ENCODE measurements at places on chromosomes 2 and 18.

DNA sequence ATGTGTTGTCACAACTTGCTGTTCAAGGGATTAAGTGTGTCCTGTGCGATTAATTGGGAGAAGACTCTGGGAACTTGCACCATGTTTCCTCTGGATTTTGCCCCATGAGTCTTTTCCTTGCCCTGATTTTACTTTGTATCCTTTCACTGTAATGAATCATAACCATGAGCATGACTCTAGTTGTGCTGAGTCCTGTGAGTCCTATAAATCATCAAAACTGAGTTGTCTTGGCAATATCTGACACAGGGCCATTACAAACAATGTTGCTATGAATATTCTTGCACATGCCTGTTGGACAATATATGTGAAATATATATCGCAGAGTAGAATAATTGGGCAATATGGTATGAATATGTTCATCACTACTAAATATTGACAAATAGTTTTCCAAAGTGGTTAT lies 56.5 kb upstream of the COL5A2 start:
- DNase-seq, result no peak

DNA sequence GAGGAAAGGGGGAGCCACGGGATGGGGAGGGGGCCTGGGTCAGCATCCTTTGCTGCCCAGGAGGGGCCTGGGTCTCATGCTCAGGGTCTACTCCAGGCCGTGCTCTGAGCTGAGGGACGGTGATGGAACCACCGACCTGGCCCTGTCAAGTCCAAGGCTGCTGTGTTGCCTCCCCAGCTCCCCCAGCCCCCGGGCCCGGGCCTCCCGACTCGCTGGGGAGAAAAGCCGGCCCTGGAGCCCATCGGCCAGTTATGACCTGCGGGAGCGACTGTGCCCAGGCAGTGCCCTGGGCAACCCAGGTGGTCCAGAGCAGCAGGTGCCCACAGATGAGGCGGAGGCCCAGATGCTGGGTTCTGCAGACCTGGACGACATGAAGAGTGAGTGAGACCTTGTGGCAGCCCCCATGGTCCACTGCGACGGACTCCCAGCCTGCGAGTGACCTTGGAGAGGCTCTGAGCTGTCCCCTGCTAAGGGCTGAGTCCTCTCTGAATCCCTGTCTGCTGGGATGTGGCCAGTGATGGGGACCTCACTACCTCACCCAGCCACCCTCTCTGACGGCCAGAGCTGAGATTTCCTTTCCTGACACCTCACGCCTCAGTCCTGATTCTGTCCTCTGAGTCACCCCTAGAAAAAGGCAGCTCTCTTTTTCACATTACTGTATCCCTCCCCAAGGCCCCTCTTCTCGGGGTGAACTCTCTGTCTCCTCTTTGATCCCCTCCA lies 2.7 kb downstream of the SLC4A3 start:
- DNase-seq, result no peak

- no peak for DNase-seq
These were observed 94.4 kb upstream of the ASAP2 start for GRCh38 chr2:9112079-9112721.

- no peak for DNase-seq
These were observed 189.4 kb upstream of the ARL4C start for GRCh38 chr2:234686088-234686890.

DNA sequence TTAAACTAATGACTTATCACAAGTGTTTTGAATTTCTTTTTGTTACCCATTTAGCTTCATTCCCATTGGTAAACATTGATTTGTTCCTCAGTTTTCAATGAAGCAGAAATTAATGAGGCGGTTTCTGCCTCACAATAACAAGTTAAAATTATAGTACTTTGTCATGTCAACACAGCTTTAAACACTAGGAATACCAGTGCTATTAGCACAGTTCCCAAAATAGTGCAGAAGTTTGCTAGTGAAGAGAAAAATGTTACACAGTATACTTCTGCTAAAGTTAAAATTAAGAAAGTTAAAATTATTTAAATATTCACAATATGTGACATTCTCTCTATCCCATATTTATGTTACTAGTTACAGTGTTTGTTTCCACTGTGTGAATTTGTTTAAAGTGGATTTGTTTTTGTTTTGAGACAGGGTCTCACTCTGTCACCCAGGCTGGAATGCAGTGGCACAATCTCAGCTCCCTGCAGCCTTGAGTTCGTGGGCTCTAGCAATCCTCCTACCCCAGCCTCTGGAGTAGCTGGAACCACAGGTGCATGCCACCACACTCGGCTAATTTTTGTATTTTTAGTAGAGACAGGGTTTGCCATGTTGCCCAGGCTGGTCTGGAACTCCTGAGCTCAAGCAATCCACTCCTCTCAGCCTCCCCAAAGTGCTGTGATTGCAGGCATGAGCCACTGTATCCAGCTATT lies 3.8 kb upstream of the CHN1 start:
- DNase-seq, result no peak

- no peak for DNase-seq
These were observed 217.8 kb downstream of the OSR1 start for GRCh38 chr2:19140463-19141208.

- peak; percentile 8 for DNase-seq
These were observed 37.4 kb downstream of the VAPA start for GRCh38 chr18:9951022-9951859.

DNA sequence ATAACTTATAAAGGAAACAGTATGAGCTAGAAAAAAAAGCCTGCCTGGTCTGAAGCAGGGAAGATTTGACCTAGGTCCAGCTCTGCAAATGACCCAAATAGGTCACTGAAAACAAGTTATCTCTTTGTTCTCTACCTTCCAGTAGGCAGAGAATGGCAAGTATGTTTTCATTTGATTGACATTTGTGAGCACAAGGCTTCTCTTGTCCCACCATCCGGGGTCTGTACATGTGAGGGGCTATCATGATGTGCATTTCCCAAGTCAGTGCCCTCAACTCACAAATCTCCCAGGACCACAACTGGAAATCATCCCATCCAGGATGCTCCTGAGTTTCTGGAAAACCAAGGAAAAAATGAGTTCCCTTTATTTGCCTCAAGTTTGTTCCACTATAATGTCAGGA lies 309.5 kb downstream of the AFF3 start:
- DNase-seq, result no peak

DNA sequence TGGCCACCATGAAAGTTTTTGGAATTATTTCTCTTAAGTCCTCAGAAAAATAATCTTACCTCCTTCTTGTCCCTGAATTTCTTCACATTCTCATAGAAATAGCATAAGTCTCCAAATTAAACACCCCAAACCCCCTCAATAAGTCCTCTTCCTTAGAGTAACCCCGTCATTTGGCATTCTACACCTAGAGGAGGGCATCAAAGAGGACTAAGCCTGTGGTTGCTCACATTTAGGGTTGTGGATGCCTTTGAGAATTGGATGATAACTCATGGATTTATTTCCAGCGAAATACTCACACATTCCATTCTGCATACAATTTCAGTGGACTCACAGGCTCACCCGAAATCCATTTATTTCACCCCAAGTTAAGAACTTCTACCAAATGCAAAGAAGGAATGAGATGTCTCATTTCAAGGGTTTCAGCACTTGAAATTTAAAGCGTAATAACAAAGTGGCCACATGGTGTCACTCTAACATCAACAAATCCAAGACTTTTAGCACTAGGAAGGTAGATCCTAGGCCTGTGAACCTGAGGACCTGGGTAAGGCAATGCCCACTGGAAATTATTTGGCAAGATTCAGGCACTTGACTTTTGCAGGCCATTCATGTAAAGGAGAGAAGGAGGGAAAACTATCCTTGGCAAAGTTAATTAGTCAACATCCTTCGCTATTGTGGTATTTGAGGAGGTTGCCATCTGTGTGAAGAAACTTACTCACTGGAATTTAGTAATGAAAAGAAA lies 24.6 kb downstream of the DYTN start:
- no peak for DNase-seq

- no peak for DNase-seq
These were observed 455.7 kb upstream of the TCF4 start for GRCh38 chr18:56043641-56044061.

DNA sequence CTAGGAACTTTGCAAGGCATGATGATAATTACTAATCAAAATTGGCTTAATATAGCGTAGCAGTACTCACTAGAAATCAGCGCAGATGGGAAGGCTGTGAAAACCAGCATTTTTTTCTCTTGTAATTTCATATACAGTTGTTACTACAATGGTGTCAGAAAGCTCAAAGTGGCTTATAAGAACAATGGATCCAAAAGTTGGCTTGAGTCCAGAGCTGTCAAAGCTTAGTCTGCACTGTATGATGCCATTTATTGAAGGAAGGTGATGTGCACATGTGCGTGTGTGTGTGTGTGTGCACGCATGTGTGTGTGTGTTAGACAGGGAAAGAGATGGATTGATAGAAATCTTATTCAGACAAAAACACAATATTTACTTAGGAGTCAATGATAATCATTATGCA lies 341.3 kb downstream of the TGIF1 start:
- DNase-seq, result no peak

GRCh38 chr18:4453874-4454536 lies 1.1 kb downstream of the DLGAP1 start:
- no peak for DNase-seq

- DNase-seq, result no peak
These were observed 43.5 kb upstream of the CD28 start for GRCh38 chr2:203662951-203663350.

DNA sequence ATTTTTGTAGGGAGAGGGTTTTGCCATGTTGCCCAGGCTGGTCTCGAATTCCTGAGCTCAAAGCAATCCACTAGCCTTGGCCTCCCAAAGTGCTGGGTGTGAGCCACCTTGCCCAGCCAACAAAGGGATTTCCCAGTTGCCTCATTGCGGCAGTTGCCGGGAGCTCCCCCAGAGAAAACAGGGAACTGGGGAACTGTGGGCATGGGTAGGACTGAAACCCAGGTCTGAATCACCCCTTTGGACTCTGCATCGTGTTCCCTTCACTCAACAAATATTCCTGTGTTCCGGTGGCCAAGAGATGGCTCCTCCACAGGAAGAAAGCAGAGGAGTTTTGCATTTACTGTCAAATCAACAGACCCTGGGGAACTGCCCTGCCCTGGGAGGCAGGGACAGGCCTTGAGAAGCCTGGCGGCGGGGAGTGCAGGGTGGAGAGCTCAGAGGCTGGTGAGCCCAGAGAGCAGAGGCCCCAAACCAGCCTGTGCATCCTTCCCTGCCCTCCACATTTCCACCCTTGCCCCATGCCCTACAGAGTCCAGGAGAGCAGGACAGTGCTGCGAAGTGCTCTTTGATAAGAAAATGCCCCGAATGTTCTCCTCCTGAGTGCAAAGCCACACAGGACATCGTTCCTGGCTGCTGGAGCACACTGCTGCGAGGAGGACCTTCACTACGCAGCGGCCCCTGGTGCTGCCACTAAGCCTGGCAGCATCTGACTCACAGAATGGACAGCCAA lies 24.9 kb downstream of the MYO7B start:
- DNase-seq, result no peak

GRCh38 chr2:215105607-215106354 lies 32.6 kb downstream of the ABCA12 start:
- no peak for DNase-seq

DNA sequence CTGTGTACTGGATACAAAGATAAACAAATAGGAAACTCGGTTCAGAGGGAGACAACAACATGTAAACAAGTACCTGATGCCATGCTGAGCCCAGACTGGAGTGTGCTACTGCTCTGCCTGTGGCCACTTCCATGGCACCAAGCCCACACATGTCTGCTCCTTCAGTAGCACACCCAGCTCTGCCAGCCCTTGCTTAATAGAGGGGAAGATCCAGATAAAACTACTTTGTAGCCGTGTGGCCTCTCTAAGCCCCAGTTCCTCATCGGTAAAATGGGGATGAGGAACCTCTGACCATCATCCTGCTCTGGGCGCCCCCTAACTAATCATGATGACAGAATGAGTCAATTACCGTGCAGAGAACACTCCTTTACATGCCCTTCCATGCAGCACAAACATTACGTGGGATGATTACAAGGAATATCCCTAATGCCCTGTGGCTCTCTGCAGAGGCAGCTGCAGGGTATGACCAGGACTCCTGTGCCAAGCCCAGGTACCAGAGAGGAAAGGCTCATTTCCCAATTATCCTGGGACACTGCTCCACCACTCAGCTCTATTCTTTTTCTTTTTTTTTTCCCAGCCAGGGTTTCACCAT lies 34.9 kb downstream of the DNMT3A start:
- DNase-seq, result no peak

DNA sequence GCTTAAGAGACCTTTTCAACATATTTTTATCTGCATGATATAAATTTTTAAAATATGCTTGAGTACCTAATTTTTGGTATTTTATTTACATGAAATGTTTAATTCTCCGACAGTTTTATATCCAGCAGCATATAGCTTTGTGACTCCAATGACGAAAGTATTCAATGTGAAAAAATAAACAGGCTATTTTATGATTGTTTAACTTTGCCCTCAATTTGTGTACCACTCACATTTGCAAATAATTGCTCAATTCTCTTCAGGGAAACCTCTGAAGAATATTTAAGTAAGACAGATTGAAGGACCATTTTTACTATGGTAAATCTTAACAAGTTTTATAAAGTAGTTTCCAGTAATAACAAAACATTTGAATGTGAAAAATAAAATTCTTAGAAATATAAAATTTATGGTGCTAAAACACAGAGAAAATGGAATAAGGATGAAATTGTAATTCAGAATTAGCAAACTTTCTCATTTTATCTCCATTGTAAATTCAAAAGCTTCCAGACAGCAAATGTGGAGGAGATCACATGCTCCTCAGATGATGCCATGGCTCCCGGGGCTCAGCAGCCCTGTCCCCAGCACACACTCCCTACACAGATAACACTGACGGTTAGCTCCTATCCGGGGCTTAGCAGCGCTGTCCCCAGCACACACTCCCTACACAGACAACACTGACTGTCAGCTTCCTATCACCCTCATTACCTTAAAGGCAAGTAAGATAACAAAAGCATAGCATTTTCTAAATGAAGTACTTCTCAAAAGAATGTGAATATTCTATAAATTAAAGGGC lies 39.7 kb downstream of the SH3YL1 start:
- no peak for DNase-seq

DNA sequence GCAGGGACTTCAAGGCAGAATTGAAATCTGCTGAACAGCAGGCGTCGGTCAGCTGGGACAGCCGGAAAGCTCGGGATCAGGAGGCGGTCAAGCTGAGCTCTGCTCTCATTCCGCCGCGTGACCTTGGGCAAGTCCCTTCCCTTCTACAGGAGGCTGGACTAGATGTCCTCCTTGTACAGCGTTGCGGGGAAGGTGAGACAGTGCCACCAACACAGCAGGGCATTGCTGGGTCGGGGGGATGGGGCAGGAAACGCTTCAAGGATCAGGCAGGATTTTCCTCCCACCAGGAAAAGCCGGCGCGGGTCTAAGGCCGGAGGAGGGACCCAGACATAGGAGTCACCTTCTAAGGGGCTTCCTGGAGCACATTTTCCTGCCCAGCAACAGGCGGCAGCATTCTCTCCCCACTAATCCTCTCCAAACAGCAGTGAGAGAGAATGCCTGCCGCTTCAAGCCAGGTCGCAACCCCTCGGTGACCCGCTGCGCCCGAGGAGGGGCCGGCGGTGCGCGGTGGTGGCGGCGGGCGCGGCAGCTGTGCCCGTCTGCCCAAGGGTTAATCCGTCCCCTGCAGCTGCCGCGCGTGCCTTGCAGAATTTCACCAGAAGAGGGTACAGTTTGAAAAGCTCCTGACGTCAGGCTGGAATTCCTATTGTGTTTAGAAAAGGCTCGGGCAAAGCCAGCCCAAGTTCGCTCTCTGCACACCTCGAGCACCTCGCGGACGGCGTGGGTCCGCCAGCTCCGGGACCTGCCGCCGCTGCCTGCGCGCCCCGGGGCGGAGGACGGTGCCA lies at the start of gene KCNF1:
Gene KCNF1, plus strand, starts transcription at position 644 of the 785 bp plus-strand sequence. CDS start 493 bp downstream, outside the sequence.
- DNase-seq, result no peak

Measured in stimulated activated CD4-positive, alpha-beta T cell treated with anti-CD3 and anti-CD28 coated beads, Interleukin-1b, Interleukin-23, amount 100 ng/mL, for 48 hours (primary cell).